Activated T-cell treated with anti-CD3 and anti-CD28 coated beads for 4 hours (primary cell): ENCODE measurements at places on chromosomes 4 and X.

DNA sequence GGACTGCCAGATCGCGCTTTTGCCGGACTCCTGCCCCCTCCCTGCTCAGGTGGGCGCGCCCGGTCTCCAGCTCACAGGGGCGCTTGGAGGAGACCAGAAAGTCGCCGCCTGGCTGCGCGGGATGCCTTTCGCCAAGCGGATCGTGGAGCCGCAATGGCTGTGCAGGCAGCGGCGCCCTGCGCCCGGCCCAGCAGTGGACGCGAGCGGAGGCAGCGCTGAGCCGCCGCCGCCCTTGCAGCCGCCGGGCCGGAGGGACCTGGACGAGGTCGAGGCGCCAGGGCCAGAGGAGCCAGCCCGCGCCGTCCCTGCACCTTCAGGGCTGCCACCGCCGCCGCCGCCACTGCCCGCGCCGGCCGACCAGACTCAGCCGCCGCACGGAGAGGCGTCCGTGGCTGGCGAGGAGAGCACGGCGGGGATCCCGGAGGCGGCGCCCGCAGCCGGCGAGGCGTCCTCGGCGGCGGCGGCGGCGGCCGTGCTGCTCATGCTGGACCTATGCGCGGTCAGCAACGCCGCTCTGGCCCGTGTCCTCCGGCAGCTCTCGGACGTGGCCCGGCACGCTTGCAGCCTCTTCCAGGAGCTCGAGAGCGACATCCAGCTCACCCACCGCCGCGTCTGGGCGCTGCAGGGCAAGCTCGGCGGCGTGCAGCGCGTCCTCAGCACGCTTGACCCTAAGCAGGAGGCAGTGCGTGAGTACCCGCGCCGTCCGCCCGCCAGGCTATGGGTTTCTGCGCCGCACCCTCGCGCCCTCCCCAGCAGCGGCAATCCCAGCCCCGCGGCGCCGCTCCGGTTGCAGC is 834 bp downstream of the NHS start:
- no peak for DNase-seq

DNA sequence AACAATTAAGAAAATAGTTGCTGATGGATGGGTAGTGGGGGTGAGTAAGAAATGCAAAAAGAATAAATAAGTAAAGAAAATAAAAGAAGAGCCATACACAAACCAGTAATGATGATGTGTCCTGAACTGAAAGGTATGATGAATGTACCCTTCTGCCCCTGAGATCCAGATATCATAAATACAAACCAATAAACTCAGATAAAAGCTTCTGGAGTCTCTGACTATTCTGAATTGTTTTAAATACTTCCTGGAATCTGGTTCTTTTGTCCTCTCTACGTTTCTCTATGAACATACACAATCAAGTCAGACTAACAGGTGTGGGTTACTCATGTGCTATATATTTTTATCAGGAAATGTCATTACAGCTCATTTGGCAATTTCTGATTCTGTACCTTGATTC is 153.4 kb downstream of the PPP1R2C start:
- DNase-seq: no peak

DNA sequence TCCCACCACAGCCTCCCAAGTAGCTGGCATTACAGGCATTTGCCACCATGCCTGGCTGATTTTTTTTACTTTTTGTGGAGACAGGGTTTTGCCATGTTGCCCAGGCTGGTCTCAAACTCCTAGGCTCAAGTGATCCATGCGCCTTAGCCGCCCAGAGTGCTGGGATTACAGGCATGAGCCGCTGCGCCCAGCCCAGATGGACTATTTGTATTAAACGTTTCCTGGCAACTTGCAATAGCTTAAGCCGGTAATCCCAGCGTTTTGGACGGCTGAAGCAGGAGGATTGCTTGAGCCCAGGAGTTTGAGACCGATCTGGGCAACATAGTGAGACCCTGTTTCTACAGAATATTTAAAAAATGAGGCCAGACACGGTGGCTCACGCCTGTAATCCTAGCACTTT is 18.4 kb downstream of the UBE2K start:
- DNase-seq: no peak

DNA sequence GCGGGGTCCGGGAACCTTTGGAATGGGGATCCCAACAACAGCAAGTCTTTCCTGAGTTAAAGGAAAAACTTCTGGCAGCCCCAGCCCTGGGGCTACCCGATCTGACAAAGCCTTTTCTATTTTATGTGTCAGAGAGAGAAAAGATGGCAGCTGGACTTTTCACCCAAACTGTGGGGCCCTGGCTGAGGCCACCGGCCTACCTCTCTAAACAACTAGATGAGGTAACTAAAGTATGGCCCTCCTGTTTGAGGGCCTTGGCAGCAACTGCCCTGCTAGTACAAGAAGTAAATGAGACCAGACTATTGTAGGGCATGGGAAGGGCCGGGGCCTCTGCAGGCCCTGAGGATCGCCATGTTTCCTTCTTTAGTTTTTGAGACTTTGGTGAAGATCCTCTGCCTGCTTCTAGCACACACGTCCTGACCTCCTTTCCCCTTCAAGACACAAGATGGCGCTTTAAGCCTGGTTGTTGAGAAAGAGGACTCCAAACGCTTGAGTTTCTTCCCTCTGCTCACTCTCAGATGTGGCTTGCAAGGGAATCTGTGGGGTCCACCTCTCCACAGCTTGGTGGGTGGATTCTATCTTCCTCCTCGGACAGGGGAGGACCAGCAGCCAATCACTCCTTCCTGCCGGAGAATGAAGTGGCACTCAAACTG is 18.5 kb upstream of the DRD5 start:
- DNase-seq: peak; percentile 5

DNA sequence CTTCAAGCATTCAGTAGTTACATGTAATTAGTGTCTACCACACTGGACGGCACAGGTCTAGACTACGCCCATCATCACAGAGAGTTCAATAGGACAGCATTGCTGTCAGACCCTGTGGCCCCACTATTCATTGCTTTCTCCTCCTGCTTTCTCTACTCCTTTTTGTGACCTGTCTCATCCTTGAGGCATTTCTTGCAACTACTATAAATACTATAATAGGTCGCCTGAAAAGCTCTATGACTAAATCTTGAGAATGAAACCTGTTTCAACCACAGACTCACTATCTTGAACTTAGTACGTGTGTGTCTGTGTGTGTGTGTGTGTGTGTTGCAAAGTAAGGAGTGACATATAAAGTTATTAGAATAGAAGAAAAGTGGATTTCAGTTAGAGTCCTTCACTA is 252.9 kb upstream of the KLF3 start:
- DNase-seq: no peak

DNA sequence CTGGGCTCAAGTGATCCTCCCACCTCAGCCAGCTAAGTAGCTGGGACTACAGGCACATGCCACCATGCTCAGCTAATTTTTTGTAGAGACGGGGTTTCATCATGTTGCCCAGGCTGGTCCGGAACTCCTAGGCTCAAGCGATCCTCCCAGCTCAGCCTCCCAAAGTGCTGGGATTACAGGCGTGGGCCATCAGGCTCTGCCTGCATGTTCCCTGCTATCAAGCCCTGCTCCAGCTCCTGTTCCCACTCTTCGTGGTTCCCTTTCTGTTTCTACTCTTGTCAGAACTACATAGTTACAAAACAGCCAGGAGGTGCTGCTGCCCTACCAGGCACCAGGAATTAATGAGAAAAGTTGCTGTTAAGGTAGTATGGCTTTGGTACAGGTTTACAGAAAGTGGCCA is 8.7 kb downstream of the TIMP1 start:
- no peak for DNase-seq

DNA sequence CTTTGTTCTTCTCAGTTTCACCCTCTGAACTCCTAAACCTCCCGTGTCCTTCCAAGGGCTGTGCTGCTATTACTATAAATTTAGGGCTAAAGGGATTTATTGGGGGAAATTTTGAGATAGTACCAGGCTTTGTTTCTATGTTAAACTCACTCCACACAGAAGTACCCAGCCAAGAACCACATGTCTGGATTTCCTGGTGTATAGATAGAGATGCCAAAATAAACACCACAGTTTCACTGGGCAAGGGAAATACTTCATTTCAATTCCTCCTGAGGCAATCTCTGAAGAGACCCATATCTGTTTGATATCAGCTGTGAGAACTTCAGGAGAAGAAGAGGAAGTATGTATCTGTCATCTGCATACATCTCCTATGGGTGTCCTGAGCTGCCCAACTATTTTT is 21.7 kb upstream of the CLNK start:
- DNase-seq: no peak

GRCh38 chr4:95548738-95549245 is at the start of gene UNC5C:
Gene UNC5C (minus strand): TSS chr4:95548973.
- no peak for DNase-seq

DNA sequence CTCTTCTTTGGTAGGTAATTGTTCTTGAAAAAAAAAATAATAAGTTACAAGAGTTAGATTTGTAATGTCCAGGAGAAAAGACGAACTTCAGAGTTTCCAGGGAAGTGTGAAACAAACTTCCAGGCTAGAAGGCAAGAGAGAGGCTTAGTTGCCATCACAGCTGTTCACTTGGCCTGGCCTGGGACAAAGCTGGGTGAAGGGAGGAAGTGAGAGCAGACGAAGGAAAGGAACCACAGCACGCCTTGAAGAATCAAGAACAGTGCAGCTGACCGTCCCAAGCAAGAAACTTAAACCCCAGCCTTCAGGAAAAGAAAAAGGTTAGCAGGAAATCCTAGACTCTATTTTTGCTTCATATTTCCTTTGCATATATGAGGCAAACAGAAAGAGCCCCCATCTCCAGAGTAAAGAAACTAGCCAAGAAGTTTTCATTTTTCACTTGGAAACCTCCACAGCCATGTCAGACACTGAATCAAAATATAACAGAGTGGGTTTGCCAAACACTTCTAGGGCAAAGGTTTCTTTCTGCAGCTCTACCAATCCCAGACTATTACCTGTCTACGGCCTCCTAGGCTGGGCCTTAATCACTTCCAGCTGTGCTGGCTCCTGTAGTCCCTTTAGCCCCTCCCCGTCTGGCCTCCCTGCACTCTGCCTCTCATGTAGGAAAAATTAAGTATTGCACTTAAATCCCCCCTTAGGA is 209.6 kb downstream of the SPATA18 start:
- no peak for DNase-seq

DNA sequence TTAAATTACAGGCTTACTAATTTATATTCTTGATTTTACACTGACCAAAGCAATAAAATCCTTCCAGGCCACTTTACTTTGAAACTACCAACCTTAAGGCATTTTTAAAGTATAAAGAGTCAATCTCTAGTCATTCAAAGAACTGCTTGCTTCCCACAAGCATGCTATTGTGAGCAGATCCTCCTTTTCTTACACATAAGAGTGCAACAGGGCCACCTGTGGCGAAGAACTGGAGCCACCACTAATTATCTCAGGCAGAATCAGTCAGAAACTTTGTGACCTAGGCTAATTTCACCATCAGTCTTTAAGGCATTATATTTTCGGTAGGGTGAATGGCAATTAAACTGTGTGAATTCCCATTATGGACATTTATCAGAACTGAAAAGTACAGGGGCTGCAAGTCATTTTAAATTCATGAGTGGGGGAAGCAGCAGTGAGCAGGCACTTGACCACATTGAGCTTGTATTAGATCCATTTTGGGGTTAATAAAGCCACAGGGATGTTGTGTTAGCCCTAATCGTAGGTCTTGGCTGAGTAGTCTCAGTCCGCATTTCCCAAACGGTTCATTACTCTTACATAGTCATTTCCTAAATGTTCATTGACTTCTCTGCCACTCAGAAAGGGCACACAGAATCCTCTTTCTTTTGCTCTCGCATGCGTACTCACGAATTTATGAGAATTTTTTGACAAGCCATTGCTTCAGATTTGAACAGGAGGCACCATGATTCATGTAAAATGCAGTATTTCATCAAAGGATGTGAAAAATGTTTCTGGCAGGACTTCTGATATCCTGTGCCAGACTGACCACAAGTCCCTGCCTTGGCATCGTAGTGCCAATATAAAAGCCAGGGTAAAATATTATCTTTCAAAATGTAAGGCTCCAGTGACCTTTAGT is 39.8 kb downstream of the NPY2R start:
- DNase-seq: no peak

DNA sequence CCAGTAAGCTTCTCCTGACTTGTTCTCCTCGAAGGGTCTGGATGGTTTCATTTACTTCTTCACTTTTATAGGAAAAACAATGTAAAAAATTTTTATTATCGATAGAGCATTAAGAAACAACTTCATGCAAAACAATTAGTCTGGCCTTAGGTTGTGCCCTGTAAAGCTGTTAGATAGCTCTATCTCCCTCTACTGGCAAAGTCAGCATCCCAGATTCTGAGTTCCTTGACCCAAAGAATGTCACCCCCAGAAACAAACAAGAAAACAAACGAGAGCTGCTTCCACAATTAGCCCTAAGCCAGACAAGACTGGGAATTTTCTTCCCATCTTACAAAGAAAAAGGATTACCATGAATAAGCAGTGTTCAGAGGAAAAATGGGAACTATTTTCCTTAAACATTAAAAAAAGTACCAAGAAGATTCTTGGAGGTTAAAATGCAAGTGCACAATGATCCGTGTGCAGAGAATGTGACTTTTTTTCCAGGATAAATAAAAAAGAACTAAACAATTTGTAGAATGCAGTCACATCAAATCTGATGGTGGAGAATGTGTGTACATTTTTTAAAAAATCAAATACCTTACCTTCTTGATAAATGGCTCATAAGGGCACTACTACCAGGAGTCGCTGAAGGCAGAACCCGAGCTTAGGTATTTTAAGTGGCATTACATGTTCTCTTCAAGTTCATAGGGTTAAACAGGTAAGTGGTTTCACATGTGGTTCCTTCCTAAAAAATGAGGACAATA is 293.2 kb downstream of the FBXO8 start:
- DNase-seq: no peak

DNA sequence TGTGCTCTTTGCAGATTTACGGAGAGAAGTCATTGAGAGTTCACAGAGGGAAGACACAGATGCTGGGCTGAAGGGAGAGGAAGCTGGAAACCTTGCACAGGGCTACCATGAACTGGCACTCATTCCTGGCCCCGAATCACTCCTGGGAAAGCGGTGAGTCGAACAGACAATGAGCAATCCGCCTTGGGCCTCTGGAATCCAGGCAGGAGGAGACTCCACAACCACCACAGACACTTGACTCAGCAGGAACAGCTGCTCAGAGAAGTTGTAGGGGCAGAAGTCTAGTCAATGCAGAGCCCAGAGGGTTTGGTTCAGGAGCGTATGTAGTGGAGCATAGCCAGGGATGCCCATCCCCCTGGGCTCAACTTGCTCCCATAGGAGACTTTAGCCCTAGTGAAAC is 62.8 kb upstream of the GRIA3 start:
- DNase-seq: no peak

- DNase-seq: no peak
These were observed 158.0 kb downstream of the GRID2 start for GRCh38 chr4:92461732-92462131.

GRCh38 chr4:6093671-6094070 is 75.4 kb upstream of the C4orf50 start:
- DNase-seq: no peak

GRCh38 chr4:52051615-52052474 is 741 bp downstream of the SPATA18 start:
- no peak for DNase-seq

DNA sequence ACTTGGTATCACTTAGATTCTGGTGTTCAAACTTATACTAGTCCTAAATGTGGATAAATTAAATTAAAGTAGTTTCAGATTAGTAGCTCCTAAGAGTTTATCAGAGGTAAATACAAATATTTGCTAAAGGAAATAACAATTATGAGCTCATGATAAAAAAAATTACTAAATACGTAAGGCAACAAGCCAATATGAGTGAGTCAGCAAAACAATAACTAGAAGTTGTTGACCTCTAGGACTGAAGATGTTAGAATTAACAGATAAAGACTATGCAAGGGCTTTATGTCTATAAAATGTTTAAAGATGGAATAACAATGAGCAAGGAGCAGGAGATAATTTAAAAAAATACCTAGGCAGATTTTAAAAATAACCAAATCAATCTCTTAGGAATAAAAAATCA is 195.8 kb downstream of the CLCN4 start:
- no peak for DNase-seq
